ENCODE measurements at places on chromosomes 1 and 21.

- DNase-seq, result no peak
Observed at GRCh38 chr1:28328228-28328648, 602 bp upstream of the MED18 start.

DNA sequence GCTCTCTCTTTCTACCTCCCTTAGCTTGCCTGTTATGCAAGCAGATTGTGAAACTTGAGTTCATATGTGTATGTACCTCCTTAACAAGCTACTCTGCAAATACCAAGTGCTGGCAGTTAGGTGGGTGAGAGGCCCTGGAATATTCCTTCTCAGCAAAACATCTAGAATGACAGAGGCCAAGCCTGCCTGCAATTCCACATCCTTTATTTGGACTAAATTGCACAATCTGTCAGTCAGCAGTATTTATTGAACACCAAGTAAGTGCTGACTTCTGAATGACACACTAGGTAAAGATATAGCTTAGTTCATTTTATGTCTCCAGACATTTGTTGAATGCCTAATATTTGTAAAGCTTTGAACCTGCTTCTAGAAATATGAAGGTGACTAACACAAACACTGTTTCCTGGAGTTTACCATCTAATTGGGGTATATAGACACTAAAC, 87.5 kb downstream of the RGL1 start:
- no peak for DNase-seq

GRCh38 chr1:79568411-79568810, 561.9 kb upstream of the ADGRL4 start:
- no peak for DNase-seq

DNA sequence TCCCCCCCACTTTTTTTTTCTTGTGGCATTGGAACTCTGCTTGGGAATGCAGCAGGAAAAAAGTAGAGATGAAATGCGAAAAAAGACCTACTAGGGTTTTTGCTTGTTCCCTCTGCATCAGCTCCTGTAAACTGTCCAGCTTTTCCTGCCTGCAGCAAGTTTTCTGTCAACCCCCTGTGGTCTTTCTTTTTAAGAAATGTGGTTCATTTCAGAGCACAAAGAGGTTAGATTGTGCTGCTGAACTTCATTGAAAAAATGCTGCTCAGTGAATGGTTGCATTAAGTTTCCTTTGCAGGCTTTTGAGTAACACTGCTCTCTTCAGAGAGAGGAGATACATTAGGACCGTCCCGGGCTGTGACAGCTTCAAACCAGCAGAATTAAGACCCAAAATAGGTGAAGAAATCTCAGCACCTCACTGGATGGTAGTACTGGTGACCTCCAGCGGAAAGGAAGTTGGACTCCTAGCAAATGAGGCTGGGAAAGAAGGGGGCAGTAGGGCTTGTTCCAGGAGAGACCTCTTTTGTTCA, 80.7 kb downstream of the NDUFS5 start:
- no peak for DNase-seq

DNA sequence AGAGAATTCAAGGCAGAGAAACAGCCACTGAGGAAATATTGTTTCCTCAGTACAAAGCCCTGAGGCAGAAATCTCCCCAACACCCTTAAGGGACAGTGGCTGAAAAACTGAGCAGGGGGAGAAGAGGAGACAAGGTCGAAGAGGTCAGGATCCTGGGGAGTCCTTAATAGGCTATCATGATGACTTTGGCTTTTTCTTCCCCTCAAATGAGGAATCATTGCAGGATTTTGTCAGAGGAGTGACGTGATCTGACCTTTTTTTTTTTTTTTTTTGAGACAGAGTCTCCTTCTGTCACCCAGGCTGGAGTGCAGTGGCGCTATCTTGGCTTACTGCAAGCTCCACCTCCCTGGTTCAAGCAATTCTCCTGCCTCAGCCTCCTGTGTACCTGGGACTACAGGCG, 10.2 kb downstream of the MAP7D1 start:
- DNase-seq, result no peak

- DNase-seq, result no peak
Observed at GRCh38 chr1:87167157-87167789, 161.4 kb upstream of the LMO4 start.

DNA sequence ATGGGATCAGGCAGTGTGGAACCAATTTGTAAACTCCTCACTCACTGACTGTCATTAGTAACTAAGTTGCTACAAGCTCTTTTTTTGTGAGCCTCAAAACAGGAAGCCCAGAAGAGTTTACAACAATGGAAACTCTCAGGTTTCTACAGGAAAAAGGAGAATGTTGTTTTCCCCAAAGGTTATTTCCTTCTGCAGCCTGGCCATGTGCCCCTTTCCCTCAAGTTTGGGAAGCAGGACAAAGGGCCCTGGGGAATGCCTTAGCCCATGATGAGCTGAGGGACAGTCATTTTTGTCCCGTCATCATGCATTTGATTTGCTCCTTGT, 395.9 kb downstream of the KIF26B start:
- DNase-seq, result no peak
